Amygdala (tissue), 56 donors: ENCODE measurements at places on chromosomes 13 and 19.

DNA sequence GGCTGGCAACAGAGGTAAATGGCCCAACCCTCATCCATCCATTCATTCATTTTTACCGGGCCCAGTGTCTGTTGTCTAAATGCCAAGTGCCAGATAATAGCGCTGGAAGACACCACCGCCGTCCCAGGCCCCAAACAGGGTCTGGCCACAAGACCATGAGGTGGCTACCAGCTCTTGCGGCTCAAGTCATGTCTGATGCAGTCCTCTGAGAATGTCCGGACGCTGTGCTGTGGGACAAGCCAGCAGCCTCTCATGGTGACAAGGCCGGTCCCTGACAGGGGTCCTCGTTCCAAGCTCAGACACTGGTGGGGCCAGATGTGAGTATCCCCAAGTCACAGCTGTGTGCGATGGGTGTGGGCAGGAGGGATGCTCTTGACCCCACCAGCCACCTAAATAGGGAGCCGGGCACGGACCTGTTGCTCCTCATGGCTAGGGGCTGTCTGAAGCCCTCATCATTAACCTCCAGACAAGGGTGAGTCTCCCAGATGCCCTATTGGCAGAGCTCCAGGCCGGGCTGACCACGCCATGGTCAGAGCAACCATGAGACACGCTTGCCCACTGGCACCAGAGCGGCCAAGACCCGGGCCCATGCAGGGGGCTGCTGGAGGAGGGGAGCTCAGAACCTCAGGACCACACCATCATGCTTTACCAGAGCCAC is 58.4 kb downstream of the MLLT1 start:
- no peak for DNase-seq

DNA sequence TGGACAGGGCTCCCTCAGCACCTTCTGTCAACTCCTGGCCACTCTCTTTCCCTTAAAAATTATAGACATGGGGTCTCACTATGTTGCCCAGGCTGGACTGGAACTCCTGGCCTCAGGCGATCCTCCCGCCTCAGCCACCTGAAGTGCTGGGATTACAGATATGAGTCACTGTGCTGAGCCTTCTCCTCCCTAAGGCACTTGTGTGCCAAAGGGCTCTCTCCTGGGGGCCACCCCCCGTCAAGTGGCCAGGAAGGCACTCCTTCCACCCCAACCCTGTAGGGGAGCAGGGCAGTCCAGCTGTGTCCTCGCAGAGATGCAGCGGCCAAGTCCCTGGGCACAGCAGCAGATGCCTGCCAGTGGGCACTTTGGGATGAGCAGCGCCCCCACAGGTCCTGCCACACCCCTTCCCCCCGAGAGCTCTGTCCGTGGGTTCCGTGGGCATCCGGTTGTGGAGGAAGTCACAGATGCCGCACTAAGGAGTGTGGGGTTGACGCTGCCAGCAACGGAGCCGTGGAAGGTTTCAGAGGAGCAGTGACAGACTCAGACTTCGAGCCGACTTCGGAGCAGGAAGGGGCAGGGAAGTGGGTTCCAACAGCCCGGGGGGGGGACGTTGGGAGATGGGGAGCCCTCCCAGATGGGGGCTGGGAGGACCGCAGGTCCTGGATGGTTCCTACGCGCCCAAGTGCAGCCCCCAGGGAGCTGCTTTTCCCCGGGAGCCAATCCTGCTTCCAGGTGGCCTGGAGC is 3.3 kb upstream of the UQCR11 start:
- no peak for DNase-seq

GRCh38 chr13:103164251-103164650 is 98.0 kb upstream of the SLC10A2 start:
- no peak for DNase-seq

- no peak for DNase-seq
These were observed 84.9 kb downstream of the USP12 start for GRCh38 chr13:27086599-27087265.

DNA sequence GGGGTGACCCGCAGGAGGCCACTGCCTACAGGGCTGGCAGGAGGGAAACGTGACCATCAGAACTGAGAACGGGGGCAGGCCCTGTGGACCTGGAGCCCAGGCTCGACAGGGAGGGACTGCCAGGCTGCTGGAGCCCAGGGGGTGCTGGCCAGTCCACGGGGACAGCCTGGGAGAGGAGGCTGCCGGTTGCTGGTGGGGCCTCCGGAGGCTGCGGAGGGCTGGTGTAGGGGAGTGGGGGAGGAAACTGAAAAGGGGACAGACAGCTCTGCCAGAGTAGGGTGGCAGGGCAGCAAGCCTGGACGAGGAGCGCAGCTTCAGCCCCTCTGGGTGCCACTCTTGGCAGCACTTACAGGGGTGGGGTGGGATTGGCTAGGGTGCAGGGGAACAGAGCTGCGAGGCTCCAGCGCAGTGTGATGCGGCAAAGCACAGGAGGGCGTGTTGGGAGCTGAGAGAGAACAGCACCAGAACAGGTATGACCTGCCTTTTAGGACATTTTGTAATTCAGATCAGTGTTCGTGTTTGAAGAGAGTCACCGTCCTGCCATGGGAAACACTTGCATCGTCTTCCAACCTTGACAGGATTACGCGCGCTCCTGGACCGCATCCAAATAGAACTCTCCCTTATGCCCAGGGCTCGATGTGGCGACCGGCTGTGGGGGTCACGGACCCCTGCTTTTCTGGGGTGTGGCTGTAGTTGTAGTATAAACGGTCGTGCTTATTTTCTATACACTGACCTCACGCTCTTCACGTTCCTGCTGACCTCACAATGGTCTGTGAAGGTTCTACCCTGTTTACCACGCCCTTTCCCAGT is 19.9 kb upstream of the ARHGEF7 start:
- no peak for DNase-seq
